ENCODE measurements at places on chromosomes 16 and 17. TPM values are rescaled to one million over a fixed set of nuclear protein-coding genes. Genes with fewer than 3 reads are reported as not detected.

The ABCA3 gene
- 14.5 TPM for polyA plus RNA-seq

DNA sequence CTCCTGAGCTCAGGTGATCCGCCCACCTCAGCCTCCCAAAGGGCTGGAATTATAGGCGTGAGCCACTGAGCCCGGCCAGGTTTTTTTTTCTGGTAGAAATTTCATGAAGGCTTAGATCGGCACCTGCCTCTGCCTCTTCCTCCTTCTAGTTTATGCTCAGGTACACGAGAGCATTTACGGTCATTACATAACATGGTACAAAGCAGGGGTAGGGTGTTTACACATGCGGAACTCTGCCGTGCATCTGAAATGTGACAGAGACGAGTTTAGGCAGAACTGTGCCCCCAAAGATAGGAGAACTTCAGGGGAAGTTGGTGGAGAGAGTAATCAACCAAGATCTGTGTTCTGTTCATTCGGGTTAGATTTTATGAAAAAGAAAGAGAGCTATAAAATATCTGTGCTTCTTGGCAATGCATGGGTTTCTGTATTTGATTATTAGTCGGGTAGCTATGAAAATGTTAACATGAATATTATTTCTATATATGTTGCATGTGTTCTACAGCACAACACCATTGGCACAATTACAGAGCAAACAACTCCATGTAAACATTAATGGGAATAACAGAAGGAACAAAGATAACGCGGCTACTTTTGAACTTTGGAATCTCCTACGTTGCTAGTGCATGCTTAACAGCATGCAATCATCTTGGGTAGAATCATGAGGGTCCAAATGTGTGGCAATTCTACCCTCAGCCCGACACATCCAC is 23.5 kb upstream of the MAP2K6 start:
- DNase-seq: no peak

DNA sequence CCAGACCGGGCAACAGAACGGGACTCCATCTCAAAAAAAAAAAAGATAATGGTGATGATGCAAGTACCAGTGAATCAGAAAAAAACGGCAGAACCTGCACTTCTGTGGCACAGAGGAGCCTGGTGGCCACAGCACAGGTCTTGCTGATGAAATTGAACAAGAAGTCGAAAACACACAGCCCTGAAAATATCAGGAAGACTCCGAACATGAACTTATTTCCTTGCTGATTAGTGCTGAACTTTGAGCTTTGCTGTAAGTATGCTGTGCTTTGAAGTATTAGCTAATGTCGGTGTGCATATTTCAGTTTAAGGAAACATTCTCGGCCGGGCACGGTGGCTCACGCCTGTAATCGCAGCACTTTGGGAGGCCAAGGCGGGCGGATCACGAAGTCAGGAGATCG is 10.9 kb upstream of the MYO15B start:
- DNase-seq: no peak

The MGAT5B gene
- 0.38 TPM for polyA plus RNA-seq

The ANKRD40 gene
- 44.4 TPM for polyA plus RNA-seq

DNA sequence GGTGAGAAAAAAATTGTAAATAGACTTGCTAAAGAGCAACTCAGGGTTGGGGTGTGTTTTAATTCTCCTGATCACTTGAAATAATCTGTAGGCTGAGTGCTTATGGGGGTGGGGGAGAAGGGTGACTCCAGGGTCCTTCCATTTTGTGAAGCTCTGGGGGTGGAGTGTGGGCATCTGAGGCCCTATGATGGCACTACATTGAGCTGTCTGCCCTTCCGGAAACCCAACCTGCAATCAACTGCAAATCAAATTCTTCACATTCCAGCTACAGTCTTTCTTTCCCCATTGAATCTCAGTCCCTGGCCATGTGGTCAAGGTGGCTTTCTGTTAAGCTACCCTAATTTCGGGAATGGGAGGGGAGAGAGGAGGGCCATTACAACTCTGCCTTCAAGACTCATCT is 6.0 kb upstream of the CDC6 start:
- DNase-seq: no peak

The CD300LF gene
- polyA plus RNA-seq: 0.28 TPM

The ZNF423 gene
- 26.2 TPM for polyA plus RNA-seq

The LRRC37B gene
- polyA plus RNA-seq: 12.7 TPM

The TEKT5 gene
- polyA plus RNA-seq: 0.20 TPM

- DNase-seq: no peak
Observed at GRCh38 chr17:75457047-75457654, 716 bp downstream of the TMEM94 start.

DNA sequence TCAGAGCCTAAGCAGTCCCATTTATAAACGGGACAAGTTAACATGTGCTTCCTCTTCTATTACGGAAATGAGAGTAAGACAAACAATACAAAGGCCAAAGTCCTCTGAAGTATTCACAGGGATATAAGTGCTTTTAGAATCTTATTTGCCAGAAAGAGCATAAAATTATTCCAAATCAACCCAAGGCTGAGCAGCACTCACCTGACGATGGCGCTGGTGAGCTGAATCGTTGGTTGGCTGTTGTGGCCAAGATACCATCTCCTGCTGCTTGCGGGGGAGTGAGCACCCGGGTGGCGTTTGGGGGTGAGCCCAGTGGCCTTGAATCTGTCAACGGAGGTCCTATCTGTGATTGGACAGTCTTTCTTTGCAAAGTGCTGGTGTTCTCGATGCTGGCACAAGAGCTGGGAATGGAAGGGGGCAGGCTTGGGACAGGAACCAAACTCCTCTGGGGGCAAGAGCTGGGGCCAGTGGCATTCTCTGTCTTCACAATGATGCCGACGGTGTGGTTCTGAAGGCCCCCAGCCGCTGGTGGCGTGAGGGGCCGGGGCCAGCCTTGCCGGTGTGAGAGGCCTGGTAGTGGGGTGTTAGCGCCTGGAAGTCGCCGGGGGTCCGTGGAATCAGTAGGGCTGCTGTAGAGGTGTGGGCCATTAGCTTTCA is 9.5 kb upstream of the DHRS13 start:
- DNase-seq: no peak

The HCRT gene
- polyA plus RNA-seq: not detected

- no peak for DNase-seq
Observed at GRCh38 chr17:80892900-80893603, 98.6 kb upstream of the CHMP6 start.

- no peak for DNase-seq
Observed at GRCh38 chr17:8175795-8176196, 384 bp downstream of the TMEM107 start.

DNA sequence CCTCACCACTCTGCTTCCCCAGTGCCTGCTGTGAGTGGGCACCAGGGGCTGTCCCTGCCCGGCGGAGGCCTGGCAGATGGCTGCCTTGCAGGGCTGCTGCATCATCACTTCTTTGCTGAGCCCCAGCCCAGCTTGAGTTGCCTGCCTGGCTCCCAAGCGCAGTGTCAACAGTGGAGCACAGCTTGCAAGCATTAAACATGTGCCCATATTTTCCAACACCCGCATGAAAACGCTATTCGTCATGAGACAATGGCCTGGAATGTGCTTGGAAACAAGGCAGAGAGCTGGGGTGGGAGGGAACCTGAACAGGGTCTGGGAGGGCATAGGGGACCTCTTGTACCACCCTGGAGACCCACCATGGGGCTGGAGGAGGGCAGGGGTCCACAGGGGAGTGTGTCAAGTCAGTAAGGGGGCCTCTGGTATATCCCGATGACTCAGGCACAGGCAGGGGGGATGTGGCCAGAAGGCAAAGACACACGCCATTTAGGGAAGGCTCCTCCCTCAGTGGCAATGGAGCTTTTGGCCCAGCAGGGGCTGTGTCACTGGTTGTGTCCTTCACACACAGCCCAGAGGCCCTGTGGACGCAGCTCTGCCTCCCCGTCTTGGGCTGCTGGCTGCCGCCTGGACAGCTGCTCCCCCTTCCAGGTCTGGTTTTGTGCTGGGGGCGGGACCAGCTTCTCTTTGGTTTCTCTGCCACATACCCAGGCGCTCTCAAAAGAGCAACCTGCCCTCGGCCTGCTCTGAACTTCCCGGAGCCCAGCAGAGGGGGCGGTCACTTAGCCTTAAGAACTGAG is 17.4 kb upstream of the MTSS2 start:
- no peak for DNase-seq

DNA sequence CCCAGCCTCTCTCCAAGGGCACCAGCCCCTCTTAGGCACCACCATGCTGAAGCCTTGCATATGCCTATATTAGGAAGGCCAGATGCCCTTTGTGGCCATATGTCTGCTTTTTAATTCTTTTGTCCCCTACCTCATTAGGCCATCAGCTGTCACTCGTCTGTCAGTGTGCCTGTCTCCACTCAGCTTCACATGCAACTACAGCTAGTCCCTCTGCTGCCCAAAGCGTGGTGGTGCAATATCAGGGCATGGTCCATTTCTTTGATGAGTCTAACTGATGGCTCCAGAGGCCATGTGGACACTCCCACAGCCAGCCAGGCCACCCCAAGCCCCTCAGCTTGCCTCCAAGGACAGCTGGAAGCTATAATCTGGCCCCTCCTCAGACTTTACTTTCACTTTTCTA is 36.3 kb downstream of the MYO18A start:
- no peak for DNase-seq

- no peak for DNase-seq
Observed at GRCh38 chr16:84246679-84247077, 6.9 kb upstream of the KCNG4 start.

DNA sequence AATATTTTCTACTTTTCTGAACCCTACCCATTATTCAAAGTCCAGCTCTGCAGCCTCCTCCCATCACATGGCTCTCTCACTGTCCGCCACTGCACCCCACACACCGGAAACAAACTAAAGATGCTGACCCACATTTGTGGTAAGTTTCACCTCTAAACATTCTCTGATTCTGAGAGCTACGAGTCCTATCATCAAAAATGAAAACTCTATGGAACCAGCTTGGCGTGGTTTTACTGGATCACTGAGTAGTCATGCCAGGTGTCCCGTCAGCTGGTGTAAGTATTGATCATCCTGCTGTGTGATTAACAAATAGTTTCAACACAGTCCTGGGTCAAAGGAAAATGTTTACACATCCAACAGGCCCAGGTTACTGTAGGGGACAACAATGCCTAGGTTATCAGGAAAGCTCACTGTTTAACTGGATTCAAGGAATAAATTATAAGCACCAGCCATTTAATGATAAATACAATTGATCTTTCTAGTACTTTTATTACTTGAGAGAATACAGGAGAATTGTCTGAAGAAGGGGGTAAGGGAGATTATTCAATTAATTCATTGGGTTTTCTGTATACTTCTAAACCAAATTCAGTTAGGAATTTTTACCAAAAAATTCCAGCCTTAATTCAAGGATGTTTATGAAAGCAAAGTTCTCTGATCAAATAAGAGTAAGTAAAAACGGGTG is 33.9 kb downstream of the CYTH1 start:
- DNase-seq: no peak
